ENCODE measurements at places on chromosomes 1 and 21. TPM values are rescaled to one million over a fixed set of nuclear protein-coding genes. Genes with fewer than 3 reads are reported as not detected.

The SPRR5 gene
- not detected for total RNA-seq

The SDF4 gene
- 111 TPM for total RNA-seq

The EDN2 gene
- not detected for total RNA-seq

The TRIM67 gene
- total RNA-seq, result not detected

The MTF2 gene
- 56.1 TPM for total RNA-seq

The RAP1GAP gene
- 0.09 TPM for total RNA-seq

The MIGA1 gene
- 8.6 TPM for total RNA-seq

The S100A4 gene
- total RNA-seq, result 871 TPM

The TOMM20 gene
- 78.6 TPM for total RNA-seq

The PPIAL4G gene
- total RNA-seq, result 0.68 TPM

The SV2A gene
- total RNA-seq, result 17.5 TPM
